ENCODE measurements at places on chromosomes 7 and 10. TPM values are rescaled to one million over a fixed set of nuclear protein-coding genes. Genes with fewer than 3 reads are reported as not detected.

GRCh38 chr7:88243345-88243909 is 23.6 kb upstream of the SRI start:
- no peak for DNase-seq

The FANK1 gene
- total RNA-seq = not detected

- DNase-seq = no peak
Observed at GRCh38 chr10:75238182-75239095, 2.7 kb upstream of the COMTD1 start.

The STEAP4 gene
- total RNA-seq = not detected

The LSM5 gene
- total RNA-seq = 97.1 TPM

The IFIT1 gene
- total RNA-seq = 29.8 TPM

DNA sequence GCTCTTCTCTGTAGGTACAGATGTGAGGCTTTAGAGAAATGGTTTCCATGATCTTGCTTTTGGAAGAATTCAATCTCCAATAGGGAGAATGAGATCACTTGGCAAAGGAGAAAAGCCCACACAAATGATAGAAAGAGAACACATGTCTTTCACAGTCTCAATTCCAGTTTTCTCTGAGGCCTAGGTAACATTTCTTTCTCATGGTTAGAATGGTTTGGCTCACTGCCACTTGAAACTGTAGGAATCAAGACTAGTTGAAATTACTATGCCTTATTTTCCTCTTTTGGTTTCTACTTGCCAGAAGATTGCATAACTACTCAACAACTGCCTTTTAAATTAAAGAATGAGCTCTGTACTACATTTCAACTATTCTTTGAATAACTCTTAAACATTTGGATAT is 276.5 kb upstream of the TEX47 start:
- DNase-seq = no peak

GRCh38 chr7:30424506-30424905 is 54.1 kb downstream of the NOD1 start:
- DNase-seq = no peak

DNA sequence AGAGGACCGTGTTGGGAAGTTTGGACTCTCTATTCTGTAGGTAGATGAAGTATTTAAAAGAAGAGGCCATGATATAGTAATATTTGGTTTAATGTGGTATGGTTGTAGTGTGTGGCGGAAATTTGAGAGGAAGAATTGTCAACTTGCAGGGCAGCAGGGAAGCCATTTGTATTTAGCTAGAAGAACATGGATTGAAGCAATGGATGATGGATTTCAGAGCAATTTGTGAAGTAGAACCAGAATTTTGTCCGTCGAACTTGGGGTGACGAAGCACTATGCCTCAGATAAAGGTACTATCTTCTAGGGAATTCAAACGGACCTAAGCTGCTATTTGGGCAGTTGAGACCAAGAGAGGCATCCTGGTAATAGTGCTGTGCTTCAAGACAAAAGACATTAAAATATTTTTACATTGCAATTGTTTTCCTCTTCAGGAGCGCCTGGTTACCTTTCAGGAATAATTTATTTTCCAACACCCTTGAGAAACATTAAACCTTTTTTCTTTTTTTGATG is 615 bp upstream of the WBP1L start:
- DNase-seq = no peak

GRCh38 chr7:129947701-129948100 is 5.1 kb downstream of the UBE2H start:
- DNase-seq = no peak

The NEBL gene
- total RNA-seq = not detected

DNA sequence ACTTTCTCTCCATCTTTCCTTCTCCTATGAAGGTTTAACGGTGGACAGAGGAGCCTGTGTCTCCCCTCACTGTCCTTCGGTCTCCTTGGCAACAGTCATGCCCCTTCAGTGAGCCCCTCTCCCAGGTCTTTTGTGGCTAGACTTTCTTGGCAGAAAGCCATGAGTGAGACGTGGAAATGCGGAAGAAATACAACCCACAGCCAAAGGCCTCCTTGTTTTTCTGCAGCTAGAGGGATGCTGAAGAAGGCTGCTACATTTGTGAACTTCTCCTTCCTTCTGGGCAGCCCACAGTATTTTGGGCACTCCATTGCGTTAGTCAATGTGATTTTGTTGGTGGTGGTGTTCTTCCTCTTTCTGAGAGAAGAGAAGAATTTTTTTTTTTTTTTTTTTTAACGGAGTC is 333.7 kb upstream of the PODXL start:
- DNase-seq = no peak

The TIAL1 gene
- total RNA-seq = 173 TPM

Measured in activated CD8-positive, alpha-beta T cell treated with anti-CD3 and anti-CD28 coated beads, Interleukin-2, amount 10 ng/mL, durations not matched to agents 7 days and 5 days (primary cell).